KG1 (cell line): ENCODE measurements at places on chromosomes 1 and 21.

- no peak for DNase-seq
These were observed 1.1 kb downstream of the TFAP2E start for GRCh38 chr1:35574125-35574654.

- DNase-seq, result no peak
These were observed 632 bp downstream of the TMEM79 start for GRCh38 chr1:156284757-156285156.

- peak; percentile 16 for DNase-seq
These were observed 157.2 kb downstream of the PLA2G4A start for GRCh38 chr1:186985889-186986491.

DNA sequence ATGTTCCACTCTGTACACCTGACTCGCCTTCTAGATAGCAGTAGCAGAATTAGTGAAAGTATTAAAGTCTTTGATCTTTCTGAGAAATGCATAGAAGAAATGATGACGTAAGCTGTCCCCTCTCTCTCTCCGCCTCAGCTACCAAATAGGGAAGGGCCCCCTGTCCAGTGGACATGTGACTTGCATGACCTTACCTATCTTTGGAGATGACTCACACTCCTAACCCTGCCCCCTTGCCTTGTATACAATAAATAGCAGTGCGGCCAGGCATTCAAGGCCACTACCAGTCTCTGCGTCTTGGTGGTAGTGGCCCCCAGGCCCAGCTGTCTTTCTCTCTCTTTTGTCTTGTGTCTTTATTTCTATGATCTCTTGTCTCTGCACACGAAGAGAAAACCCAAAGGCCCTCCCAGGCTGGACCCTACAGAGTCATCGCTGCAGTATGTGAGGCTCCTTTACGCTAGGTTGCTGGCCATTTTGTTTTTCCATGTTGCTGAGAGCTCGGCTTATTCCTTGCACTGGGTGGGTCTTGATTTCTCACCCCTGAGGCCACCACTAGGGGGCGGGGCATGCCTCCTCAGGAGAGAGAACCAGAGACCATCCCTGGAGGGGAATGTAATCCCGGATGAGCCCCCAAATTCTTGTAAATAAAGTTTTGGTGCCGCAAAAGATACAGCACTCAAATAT is 16.0 kb upstream of the ZBTB8B start:
- no peak for DNase-seq

GRCh38 chr1:98044766-98045165 is 123.9 kb upstream of the DPYD start:
- no peak for DNase-seq

DNA sequence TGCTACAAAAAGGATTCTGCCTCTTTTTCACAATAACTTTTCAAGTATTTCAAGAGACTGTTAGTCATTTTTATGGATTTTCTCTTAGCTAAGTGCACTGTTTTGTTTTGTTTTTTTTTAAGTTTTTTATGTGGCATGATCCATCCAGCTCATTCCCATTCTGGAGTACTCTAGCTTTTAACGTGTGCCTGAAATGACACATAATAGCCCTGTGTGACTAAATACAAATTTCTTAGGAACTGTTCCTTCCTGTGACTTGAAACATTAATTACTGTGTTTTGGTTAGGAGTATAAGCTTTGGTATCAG is 143.9 kb downstream of the HS2ST1 start:
- DNase-seq, result no peak

DNA sequence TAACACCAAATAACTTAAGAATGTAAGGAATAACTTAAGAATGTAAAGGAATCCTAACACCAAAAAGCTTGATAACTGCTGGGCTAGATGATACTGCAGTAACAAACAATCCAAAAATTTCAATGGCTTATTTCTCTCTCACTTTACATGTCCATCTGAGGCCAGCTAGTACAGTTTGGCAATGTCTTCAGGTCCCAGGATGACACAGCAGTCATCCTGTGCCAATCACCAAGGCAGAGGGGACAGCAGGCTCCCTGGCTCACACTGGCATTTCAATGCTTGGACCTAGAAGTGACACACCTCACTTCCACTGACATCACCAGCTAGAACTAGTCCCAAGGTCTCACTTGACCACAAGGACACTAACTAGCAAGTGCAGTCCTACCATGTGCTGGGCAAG is 15.3 kb downstream of the DNAJC11 start:
- DNase-seq, result no peak

GRCh38 chr1:1609822-1610485 is 5.3 kb upstream of the MIB2 start:
- no peak for DNase-seq

- no peak for DNase-seq
These were observed 2.6 kb downstream of the FNDC5 start for GRCh38 chr1:32868085-32868484.

DNA sequence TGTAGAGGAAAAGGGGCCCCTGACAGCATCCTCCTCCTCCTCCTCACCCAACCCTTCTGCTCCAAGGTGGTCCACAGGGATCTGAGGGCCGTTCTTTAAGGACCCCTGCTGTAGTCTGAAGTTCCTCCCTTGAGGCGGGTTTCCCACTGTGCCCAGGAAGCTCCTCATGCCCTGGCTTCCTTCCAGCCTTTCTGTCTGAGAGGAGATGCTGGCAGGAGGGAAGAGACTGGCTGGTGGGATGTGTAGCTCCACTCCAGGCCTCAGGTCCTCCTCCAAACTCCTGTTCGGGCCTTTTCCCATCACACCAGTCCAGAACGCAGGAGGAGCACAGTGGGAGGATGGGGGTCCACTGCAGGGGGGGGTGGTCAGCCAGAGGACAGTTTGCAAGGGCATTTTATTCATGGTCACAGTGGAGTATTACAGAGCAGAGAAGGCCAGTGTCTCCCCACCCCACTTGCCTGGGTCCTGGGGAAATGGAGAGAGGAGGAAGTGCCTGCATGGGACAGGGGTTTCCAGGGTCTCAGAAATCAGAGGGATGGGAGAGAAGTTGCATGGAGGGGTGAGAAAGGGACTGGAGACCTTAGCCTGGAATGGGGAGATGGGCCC is 7.8 kb downstream of the ETV3L start:
- no peak for DNase-seq

- no peak for DNase-seq
These were observed 348.3 kb downstream of the BRINP3 start for GRCh38 chr1:190129366-190129765.
